ENCODE measurements at places on chromosomes 6 and 20.

DNA sequence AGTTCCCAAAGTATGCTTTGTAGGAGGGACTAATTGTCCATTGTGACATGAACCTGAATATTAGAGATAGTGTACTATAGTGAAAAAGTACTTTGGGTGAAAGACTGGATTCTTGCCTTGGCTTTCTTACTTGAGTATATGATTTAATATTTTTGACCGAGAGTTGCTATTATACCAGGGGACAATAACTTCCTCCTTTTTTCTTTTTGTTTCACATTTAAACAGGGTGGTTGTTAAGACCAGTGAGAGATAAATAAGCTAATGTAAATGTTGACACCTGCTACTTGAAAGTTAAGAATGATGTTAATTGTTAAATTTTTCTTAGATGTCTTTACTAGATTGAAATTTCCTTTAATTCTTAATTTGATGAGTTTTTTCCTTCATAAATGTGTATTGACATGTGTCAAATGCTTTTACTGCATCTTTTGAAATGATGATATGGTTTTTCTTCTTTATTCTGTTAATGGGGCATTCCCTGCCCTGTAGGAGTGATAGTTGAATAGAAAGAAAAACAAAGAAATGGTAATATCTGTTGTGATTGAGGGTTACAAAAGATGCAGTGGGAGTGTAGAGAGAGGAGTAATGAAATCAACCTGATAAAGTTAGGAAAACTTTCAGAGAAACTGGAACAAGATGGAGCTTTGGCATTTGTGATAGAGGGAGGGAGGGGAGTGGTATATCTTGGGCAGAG is 48.4 kb downstream of the ZFAND3 start:
- no peak for DNase-seq

DNA sequence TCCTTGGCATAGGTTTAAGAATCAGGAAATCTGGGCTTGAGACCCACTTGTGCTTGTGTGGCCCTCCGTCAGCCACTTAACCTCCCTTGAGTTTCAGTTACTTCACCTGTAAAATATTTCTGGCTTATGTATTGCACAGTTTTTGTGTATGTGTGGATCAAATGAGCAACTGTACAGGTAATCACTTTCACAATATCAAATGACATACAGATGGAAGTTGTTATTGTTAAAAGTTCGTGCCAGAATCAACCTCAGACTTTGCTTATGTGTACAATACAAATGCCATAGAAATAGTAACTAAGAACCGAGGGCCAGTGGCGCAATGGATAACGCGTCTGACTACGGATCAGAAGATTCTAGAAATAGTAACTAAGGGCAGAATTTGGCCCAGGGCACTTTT is 65.6 kb upstream of the KIF13A start:
- no peak for DNase-seq

- no peak for DNase-seq
These were observed 3.7 kb downstream of the SYS1 start for GRCh38 chr20:45366631-45367030.

DNA sequence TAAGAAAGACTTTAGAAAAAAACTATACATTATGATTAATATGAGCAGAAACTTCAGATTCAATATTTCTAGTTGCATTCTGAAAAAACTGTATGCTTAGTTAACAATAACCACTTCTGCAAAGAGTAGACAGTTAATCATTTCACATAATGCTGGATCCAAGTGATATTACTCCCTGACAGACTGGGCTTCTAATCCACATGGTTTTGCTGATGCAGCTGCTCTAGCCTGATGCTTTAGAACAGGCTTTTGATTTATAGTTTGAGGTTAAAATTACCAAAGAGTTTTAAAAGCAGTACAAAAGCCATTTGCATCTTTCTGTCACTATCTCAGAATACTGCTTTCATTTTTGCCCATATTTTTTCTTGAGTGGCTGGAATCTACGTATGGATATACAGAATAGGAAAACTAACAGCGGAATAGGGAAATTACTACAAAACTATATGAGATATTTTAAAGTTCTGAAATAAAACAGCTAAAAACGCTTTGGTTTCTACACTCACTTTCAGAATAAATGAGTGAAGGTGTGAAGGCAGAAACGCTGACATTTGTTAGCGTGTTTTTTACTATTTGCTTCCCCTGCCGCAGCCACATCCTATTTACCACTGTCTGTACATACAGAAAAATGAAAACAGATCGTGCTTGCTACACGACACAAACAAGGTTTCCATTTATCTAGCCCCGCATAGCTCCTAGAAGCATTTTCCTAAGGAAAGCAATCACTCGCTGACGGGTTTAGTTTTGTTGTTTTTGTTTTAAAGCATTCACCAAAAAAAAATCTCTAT is 61.7 kb downstream of the METTL24 start:
- DNase-seq = no peak

DNA sequence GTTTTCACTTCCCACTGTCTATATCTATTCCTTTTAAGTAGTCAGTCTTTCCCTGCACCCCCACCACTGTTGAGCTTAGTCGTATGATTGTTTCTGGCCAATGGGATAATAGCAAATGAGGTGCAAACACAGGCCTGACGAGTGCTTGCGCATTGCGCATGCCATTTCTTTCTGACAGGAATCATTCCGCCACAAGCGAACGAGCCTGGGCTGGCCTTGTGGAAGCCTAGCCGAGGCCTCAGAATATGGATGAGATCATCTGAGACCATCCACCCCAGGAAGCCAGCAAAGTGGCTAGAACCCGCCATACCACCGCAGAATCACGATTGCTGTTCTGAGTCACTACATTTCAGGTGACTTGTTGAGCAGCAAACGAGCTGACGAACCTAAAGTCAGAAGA is 52.2 kb upstream of the PRL start:
- DNase-seq = no peak

- DNase-seq = no peak
These were observed 1.1 kb upstream of the ENTPD6 start for GRCh38 chr20:25194333-25194972.

GRCh38 chr6:113018351-113019151 is 671.4 kb downstream of the RFPL4B start:
- no peak for DNase-seq

GRCh38 chr20:57671662-57672061 is 38.2 kb downstream of the PMEPA1 start:
- DNase-seq = no peak

- DNase-seq = no peak
These were observed 36.7 kb upstream of the CCN6 start for GRCh38 chr6:112017169-112017568.

DNA sequence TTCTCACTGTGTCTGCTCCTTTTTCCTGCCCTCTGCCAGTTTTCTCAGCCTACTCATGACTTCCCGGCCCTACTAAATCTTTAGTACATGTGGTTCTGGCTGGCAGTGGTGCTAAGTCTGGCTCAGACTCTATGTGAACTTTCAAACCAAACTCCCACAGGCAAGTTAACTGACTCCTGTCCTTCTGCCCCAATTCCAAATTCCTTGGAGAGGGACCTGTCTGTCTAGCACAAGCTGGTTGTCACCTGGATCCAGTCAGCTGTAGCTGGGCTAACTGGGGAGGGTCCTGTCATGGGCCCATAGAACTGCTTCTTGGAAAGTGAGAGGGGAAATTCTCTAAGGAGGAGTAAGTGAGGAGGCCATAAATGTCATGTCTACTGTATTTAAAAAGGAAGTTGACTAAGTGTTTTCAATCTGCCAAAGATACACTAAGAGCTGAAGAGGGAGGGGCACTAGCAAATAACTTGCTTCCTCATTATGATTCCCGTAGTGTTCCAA is 240.1 kb downstream of the KCNQ5 start:
- no peak for DNase-seq

- DNase-seq = no peak
These were observed 35.7 kb downstream of the KCNB1 start for GRCh38 chr20:49446808-49447207.

DNA sequence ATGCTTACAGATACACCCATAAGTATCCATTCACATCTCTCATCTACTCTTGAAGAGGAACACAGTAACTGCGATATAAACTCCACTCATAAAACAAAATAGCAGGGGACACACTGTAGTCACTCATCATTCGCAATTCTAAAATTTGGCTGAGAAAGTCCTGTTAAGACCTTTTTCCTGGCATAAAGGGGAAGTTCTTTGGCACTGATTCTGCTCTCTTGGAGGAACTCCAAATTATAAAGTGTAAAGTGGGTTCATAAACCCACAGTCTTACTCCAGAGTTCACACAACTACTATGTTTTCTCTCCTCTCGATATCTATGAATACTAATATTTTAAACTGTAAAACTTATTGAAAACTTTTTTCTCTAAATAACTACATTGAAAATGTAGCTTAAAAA is 80.6 kb downstream of the ADGB start:
- no peak for DNase-seq

- DNase-seq = no peak
These were observed 47.7 kb downstream of the COL19A1 start for GRCh38 chr6:69914015-69914485.

- no peak for DNase-seq
These were observed 8.2 kb upstream of the PYGB start for GRCh38 chr20:25239387-25240370.

GRCh38 chr6:2794171-2794730 is 29.1 kb downstream of the WRNIP1 start:
- no peak for DNase-seq

GRCh38 chr6:18139935-18140621 is 14.8 kb downstream of the TPMT start:
- no peak for DNase-seq

DNA sequence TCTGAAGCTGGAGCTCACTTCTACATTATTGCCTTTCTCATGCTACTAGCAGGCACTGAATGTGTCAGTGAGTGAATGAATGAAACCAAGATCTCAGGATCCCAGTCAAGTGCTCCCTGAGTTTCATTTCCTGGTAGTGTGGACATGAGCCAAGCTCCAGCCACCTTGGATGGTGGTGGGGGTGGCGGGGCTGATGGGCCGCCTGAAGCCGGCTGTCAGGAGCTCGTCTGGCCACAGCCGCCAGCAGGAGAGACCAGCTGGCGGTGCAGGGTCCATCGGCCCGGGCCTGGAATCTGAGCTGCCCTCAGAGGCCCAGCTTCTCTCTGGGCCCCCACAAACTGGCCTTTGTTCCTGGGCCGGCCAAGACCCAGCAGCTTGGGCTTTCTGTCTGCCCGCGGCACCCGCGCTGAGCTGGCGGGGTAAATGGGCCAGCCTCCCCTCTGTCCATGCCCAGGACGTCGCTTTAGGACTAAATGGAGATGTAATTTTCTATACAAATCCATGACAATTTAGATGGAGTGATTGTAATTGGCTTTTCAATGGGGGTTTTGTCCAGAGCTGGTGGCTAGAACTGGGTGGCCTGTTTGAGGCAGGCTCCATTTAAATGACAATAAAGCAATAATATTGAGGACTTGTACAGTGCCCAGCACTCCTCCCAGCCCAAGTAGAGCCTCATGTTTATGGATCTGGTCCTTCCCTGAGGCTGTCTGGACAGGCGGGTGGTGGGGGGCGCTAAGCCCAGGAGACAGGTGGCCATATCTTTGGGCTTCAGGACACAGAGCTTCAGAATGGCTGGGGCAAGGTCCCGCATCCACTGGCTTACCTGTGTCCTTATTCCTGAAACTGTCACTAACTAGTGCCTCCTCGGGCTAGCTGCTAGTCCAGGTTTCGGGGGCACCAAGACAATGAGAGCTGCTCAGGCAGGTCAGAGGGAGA is 43.5 kb downstream of the NOL4L start:
- DNase-seq = no peak

DNA sequence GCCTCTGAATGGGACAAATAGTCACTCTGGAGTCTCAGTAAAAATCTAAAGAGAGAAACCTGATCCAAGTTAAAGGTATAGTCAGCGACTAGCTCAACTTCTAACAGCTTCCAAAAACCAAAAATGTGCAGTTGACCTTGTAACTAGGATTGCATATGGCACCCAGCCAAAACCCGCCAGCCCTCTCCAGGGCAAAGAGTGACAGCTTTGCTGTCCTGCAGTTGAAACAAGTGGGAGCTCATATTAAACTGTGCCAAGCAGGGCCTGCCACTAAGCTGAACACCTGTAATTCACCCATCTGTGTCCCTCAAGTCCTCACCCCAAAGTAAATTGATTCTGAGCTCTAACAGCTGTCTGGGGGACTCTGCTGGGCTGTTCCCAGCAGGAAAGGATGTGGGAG is 695.3 kb downstream of the MAFB start:
- no peak for DNase-seq

DNA sequence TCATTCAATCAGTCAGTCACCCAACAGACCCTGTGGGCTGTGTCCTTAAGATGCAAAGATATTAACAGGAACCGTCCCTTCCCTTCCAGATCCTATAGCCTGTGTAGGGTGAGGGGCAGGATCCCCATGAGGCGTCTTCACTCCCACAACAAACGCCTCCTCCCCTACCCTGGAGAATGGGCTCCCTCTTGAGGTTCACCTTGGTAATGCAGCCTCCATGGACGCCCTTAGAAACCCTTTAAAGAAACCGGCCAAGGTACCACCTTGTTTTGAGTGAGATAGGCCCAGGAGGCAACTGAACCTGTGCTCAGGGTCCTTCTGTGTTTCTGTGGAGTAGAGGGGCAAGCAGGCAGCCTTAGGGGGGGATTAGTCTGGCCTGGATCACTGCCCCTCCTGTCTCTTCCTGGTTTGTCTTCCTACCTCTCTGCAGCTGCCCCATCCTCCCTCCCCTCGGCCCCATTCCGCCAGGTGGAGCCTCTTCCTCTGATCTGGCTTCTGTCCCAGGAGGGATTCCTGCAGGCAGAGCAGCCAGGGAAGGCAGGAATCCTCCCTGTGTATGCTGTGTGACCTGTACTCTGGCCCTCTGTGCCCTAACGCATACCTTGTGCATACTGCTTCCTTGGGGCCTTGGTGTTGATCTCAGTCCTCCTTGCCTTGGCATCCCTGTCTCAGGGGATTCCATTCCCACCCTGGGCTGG is 6.6 kb upstream of the GUCA1A start:
- DNase-seq = peak; percentile 56

Measured in activated CD8-positive, alpha-beta memory T cell treated with anti-CD3 and anti-CD28 coated beads for 4 hours (primary cell).